ENCODE measurements at places on chromosomes 7 and 10.

DNA sequence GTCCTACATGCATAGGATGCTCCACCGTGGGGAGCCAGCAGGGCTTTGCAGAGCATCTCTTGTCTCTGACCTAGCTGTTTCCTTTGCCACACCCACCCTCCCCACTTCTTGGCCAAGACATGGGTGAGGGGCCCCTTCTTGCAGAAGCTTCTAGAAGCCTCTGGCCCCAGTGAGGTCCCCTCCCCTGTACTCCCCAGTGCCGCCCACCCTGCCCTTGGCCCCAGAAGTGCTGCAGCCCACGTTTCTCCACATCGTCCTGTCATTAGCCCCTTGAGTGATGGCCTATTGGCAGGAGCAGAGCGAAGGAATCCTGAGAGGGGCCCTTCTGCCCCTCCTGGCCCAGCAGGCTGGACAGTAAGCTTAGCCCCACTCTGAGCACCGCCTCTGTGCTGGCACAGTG is 43.7 kb downstream of the ALOX5 start:
- DNase-seq, result no peak

DNA sequence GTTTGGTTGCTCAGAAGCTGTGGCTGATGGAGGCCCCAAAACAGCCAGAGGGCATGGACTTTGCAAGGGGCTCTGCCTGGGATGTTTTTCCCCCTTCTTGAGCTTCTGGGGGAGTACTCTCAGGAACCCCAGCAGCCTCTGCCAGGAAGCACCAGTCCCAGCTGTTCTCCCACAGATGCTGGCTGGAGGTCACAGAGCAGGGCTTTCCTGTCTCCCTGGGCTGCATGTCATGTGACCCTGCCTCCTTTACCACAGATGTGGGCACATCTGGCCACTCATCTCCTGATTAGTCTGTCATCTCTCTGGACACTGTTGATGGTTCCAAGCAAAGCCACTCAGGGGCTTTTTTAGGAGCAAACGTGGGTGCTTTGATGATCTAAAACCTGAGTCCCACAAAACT is 136.7 kb downstream of the NEURL1 start:
- no peak for DNase-seq

DNA sequence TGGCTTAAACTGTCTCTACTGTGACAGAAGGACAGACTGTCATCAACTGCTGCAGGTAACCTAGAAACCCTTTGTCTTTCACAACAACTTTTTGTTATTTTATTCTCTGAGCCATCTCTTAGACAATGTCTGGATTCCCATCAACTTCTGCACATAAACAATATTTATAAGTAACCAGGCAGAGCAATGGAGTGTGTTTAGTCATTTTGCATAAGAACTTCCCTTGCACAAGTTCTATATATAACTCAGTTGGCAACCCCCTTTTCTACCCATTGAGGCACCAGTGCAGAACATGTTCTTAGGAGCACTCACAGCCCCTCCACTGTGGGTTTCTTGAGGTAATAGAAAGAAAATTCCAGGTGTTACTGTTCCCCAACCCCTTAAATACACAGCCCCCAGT is 65.0 kb upstream of the IL6 start:
- no peak for DNase-seq

- DNase-seq, result no peak
Observed at GRCh38 chr7:4144811-4145510, 537.1 kb upstream of the FOXK1 start.

- peak; percentile 100 for DNase-seq
Observed at GRCh38 chr10:93458821-93459257, 23.3 kb downstream of the MYOF start.

DNA sequence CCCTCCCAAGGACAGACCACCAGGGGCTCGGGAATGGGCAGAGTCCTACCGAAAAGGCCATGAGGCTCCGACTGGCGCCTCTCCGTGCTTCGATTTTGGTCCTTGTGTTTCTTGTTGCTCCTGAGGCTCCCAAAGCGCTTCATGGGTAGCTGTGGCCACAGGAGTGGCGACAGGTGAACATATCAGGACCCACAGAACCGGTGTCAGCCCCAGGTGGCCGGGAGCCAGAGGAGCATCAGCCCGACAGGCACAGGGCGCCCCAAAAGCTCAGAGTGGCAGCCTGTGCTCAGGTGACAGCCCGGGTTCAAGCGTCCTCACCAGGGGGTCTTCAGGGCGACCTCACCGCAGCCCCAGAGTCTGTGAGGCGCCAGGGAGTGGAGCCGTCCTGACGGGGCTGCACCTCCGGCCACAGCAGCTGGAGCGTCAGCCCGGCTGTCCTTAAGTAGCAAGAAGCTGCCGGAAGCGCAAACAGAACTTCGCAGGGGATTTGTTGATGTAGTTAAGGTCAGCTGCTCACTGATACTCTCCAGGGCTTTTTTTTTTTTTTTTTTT is 141.0 kb downstream of the PRKAG2 start:
- no peak for DNase-seq

GRCh38 chr7:33062023-33062781 is at the start of gene NT5C3A:
Gene NT5C3A (minus strand): TSS chr7:33062776. CDS start chr7:33062705, 71 bp downstream.
- peak; percentile 39 for DNase-seq

DNA sequence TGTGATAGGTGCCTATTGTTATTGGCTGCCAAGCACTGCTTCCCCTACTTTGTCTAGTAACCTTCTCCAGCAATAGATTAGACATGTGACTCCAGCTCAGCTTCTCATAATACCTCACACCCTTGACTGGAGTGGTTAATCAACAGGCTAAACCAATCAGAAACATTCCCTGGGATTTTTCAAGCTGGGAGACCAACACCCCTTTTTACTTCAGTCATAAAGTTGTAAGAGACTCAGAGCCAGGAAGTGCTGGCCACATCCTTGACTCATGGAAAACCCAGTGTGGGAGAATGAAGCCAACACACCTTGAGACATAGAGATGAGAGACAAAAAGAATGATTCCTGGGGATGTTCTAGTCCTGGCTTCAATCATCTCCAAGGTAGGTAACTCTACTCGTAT is 62.6 kb upstream of the HECTD2 start:
- no peak for DNase-seq

DNA sequence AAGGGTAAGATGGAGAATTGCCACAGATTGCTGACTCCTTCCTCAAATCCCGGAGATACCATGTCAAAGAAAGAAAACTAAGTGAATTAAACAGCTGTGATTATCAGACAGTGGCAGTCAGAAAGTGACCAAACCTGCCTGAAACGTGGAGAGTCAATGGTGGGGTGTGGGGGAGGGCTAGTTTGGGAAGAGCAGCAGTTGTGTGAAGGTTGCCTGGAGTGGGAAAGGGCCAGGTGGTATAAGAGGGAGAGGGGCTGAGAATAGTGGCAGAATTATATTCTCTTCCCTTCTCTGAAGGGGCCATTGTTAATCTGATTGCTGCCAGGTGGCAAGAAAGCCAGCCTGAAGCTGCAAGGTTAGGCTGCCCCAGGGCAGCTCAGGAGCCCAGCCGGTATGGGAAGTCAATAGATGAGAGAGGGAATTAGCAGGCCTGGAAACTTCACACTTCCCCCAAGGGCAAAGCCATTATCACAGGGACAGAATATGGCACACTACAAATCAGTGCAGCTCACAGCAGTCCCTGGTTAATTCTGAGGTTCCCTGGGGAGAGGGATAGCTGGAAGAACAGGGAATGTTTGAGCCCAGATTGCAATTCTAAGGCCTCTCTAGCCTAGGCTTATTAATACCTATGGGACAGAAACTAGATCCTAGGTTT is 83.9 kb upstream of the ITGB1 start:
- DNase-seq, result no peak

GRCh38 chr7:134766779-134767519 is 12.5 kb upstream of the CALD1 start:
- peak; percentile 51 for DNase-seq

DNA sequence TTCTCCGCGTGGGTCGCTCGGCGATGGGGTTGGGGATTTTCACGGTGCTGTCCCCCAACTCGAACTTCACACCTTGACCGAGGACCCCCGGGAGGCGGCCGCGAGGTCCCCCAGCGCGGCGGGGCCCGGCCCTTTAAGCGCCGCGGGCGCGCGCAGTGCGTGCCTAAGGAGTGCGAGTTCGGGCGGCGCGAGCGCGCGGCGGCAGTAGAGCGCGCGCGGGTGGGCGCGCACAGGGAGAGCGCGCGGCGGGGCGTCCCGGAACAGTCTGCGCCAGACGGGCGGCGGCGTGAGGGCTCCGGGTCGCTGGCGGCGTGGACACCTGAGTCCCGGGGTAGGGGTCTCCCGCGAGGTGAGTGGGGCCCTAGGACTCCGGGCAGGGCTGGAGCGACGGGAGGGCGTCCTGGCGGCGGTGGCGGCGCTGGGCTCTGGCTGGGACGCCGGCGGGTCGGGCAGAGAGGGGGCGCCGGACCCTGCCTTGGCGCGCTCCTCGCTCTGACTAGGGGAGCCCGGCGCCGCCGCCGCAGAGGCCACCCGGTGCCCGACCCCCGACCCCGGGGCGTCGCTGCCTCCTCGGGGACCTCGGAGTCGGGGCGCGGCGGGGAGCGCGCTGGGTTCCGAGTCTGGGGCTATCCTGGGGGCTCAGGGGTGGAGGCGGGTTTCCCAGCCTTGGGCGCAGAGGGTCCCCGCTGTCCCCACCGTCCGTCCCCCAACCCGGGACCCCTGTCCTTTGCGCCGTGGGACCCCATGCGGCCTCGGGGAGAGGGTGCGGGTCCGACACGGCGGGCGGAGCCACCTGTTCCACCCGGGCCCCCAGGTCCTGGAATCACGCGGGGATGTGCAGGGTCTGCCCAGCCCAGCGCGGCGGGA is at the start of gene PROSER2:
Gene PROSER2 (plus strand): TSS at position 235 of the 867 bp plus-strand sequence. CDS start 28,722 bp downstream, outside the sequence.
- DNase-seq, result no peak

DNA sequence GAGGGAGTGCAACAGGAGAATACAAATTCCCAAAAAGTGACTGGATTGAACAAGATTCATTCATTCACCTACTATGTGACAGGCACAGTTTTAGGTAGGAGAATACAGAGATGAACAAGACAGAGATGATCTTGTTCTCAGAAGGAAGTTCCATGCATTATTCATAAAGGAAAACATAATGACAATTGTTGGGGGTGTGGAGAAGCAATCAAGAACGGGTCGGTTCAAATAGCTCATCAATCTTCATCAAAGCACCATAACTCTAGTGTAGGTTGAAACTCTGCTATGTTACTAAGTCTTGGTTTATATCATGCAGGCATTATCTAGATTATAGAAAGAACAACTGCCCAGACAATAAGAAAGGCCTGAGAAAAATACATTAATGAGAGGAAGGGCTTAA is 243.7 kb downstream of the DGKI start:
- no peak for DNase-seq

- DNase-seq, result peak; percentile 29
Observed at GRCh38 chr10:115093286-115093775, at the start of gene ATRNL1. Gene ATRNL1 (plus strand): TSS chr10:115093365. CDS start chr10:115093751, 386 bp downstream.

GRCh38 chr7:3283130-3283704 is 17.8 kb upstream of the SDK1 start:
- DNase-seq, result no peak
